ENCODE measurements at places on chromosomes 11 and 22. TPM values are rescaled to one million over a fixed set of nuclear protein-coding genes. Genes with fewer than 3 reads are reported as not detected.

Gene TEX12
- total RNA-seq: 0.82 TPM

Gene LARGE2
- total RNA-seq: 2.7 TPM

Gene SMC1B
- not detected for total RNA-seq

Gene CNGA4
- 0.16 TPM for total RNA-seq

Gene TMPRSS13
- total RNA-seq: 1.4 TPM

Gene C11orf24
- total RNA-seq: 8.0 TPM

Gene B4GALNT4
- total RNA-seq: 6.0 TPM

Gene KCTD14
- total RNA-seq: 0.34 TPM

Gene ALKBH8
- total RNA-seq: 6.5 TPM

Gene SMIM35
- total RNA-seq: 0.08 TPM

Gene KCNQ1OT1
- 0.22 TPM for total RNA-seq

Gene OR51S1
- not detected for total RNA-seq

Gene JOSD1
- 303 TPM for total RNA-seq

Gene OR51E2
- total RNA-seq: not detected

Gene CSTPP1
- total RNA-seq: 7.3 TPM

Gene CCDC88B
- total RNA-seq: 112 TPM

Gene TMEM121B
- 0.05 TPM for total RNA-seq

Gene MPEG1
- total RNA-seq: 2.8 TPM

Gene NLRP14
- total RNA-seq: not detected

Gene LRRC4C
- not detected for total RNA-seq

Gene POU2AF1
- total RNA-seq: 0.78 TPM

Gene POU2AF3
- total RNA-seq: not detected

Gene GP1BB
- not detected for total RNA-seq

Gene RFPL1
- not detected for total RNA-seq

Gene OR51B5
- total RNA-seq: 0.30 TPM

Gene OR4A16
- not detected for total RNA-seq

Gene ALDH3B2
- not detected for total RNA-seq

Gene GGT5
- not detected for total RNA-seq

Gene IGF2
- not detected for total RNA-seq

Gene F2
- total RNA-seq: not detected

Gene NRIP3
- 4.9 TPM for total RNA-seq

Gene SLC22A8
- not detected for total RNA-seq

Gene OR10V1
- not detected for total RNA-seq

Gene IGLL5
- total RNA-seq: not detected

Gene PRDM11
- total RNA-seq: 3.4 TPM

Gene ARVCF
- 2.2 TPM for total RNA-seq

Gene CHADL
- total RNA-seq: 1.8 TPM

Gene SYT13
- not detected for total RNA-seq

Gene HPX
- total RNA-seq: 0.52 TPM

Gene GDPD4
- total RNA-seq: not detected

Gene GLYAT
- total RNA-seq: not detected

Gene MUC6
- total RNA-seq: not detected
